Tibial artery (tissue), 4 donors: ENCODE measurements at places on chromosomes 16 and 17.

GRCh38 chr17:72069586-72070202 lies 51.1 kb upstream of the SOX9 start:
- no peaks in the 10 kb centered on the region for H3K36me3 ChIP-seq
- H3K27ac ChIP-seq: no peak overlapping the region
- H3K4me1 ChIP-seq: no peaks in the 10 kb centered on the region
- no peak overlapping the region for H3K4me3 ChIP-seq

DNA sequence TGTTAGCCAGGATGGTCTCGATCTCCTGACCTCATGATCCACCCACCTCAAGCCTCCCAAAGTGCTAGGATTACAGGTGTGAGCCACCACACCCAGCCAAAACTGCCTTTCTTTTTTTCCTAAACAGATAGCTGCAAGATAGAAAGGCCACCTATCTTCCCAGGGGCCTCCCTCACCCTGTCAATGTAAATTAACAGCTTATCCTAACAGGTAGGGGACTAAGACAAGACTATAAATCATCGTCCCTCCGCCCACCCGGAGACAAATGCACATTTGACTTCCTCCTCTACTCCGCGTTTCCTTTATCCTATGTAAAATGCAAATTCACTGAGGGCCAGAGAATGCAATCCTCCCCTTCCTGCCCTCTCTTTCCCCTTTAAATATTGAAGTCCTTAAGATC lies 71.4 kb downstream of the MARF1 start:
- DNase-seq: no peak
- peaks cover 6% of the 10 kb centered on the region for H3K36me3 ChIP-seq
- H3K27me3 ChIP-seq: no peaks in the 10 kb centered on the region
- H3K4me1 ChIP-seq: no peaks in the 10 kb centered on the region
- H3K4me3 ChIP-seq: no peak overlapping the region
- H3K27ac ChIP-seq: no peak overlapping the region

GRCh38 chr16:203246-203645 lies 23.0 kb downstream of the HBQ1 start:
- DNase-seq: no peak
- no peaks in the 10 kb centered on the region for H3K4me1 ChIP-seq
- H3K27ac ChIP-seq: no peak overlapping the region
- H3K4me3 ChIP-seq: no peak overlapping the region
- H3K27me3 ChIP-seq: no peaks in the 10 kb centered on the region

DNA sequence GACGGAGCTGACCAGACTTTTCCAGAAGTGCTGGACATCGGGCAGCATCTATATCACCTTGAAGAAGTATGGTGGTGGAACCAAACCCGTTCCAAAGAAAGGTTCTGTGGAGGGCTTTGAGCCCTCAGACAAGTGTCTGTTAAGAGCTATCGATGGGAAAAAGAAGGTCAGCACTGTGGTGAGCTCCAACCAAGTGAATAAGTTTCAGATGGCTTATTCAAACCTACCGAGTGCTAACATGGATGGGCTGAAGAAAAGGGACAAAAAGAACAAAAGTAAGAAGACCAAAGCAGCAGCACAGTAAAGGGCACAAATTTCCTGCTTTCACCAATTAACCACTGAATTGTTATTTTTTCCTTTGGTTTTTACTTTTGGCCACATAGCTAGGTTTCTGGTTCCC lies 6.9 kb downstream of the KAT7 start:
- peaks cover 50% of the 10 kb centered on the region for H3K36me3 ChIP-seq
- H3K27me3 ChIP-seq: no peaks in the 10 kb centered on the region
- no peak overlapping the region for H3K27ac ChIP-seq

GRCh38 chr17:3928406-3928805 lies 12.1 kb upstream of the P2RX1 start:
- no peaks in the 10 kb centered on the region for H3K27me3 ChIP-seq
- peaks cover 25% of the 10 kb centered on the region for H3K4me1 ChIP-seq
- no peak overlapping the region for H3K4me3 ChIP-seq

DNA sequence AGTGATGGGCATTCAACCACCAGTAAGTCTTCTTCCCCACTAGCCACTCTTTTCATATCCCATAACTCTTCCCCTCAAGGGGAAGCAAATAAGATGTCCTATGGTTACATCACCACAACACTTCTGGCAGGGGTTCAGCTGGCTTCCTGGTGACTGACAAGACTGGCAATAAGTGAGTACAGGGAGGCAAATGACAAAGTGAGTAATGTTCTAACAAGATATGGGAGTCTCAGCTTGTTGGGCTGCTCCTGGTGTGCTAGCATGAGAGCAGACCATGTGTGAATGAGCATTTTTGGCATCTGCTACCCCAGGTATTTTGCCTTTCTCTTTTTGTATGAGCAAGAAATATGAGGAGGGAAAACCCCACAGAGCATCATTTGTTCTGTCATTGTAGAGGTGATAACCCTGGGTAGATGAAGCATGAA lies 9.9 kb downstream of the TMIGD1 start:
- H3K4me3 ChIP-seq: no peak overlapping the region
- DNase-seq: no peak
- H3K27ac ChIP-seq: no peak overlapping the region
- no peaks in the 10 kb centered on the region for H3K36me3 ChIP-seq
- no peaks in the 10 kb centered on the region for H3K4me1 ChIP-seq

DNA sequence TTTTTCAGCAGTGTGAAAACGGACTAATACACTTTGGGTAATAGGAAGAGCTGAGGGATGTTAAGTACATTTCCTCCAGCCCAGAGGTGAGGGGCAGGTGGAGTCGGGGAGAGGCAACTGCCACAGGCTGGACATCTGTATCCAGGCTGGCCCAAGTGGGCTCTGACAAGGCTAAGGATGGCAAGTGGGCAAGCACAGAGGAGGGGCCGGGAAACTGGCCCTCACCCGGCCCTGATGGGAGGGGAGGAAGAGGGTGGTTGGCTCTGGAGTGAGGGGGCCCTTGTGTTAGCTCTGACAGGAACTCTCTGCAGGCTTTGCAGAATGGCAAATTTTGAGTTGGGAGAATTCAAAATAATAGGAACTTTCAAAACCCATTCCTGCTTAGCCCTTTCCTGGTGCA lies 251.0 kb upstream of the TNRC6C start:
- H3K27ac ChIP-seq: no peak overlapping the region
- no peaks in the 10 kb centered on the region for H3K4me1 ChIP-seq
- no peaks in the 10 kb centered on the region for H3K36me3 ChIP-seq
- H3K27me3 ChIP-seq: no peaks in the 10 kb centered on the region

DNA sequence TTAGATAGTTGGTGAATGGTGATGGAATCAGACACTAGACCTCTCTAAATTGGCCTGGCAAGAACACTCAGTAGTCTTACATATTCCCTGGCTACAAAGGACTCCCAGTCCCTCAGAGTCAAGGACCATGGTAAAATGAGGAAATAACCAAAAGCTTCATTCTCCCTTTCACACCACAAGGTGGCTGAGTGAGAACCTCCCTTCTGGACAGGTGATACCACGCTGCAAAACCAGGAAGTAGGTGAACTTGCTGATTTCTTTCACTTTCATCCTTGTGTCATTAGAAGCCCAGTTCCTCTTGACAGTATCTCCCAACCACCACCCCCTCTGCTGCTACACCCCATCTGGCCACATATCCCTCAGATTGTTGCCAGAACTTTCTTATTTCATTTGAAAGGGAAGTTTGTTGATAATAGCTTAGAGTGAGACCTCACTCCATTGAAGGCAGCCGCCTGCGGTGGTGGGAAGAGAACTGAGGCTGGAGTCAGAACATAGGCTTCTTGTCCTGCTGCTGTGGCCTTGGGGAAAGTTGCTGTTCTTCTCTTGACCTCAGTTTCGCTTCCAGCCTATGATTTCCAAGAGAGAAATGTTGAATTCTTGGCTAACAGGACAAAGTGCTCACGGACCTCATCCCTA lies 290.6 kb upstream of the CCL2 start:
- DNase-seq: no peak
- no peak overlapping the region for H3K27ac ChIP-seq
- no peaks in the 10 kb centered on the region for H3K36me3 ChIP-seq

DNA sequence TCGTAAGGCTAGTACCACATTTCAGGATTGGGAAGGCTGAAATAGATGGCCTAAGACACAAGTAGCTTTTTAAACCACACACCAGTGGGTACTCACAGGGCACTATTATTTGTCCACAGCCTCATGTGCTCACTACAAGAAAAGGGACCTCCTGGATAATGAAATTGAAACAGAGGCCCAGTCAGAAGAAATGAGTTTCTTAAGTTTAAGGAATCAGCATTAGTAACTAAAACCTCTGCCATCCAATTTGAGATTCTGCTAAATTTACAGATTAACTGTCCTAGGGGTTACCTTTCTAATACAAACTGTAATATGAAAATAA lies 3.0 kb downstream of the USP7 start:
- H3K4me3 ChIP-seq: no peak overlapping the region
- no peaks in the 10 kb centered on the region for H3K27me3 ChIP-seq
- peak overlapping the region; percentile 46 for H3K27ac ChIP-seq
- H3K36me3 ChIP-seq: no peaks in the 10 kb centered on the region
- H3K4me1 ChIP-seq: peaks cover 73% of the 10 kb centered on the region

- no peak overlapping the region for H3K27ac ChIP-seq
- no peaks in the 10 kb centered on the region for H3K36me3 ChIP-seq
- H3K27me3 ChIP-seq: peaks cover 81% of the 10 kb centered on the region
Observed at GRCh38 chr16:987906-988305, 6.3 kb downstream of the SOX8 start.

DNA sequence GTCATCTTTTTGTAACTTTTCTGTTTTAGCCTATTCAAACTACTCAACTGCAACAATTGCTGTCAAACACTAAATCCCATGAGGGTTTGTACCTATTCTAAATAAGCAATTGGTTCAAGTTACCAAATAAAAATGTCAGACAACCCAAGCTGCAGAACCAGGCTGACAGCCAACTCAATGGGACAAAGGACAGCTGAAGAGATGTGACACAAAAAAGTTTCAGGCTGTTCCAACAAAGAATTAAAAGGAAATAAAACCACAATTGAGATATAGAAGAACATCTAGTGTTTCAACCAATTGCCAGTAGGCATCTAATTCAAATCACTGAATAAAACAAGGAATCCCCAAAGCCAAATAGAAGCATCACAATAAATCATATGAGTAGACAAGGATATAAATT lies 49.3 kb downstream of the GRB7 start:
- H3K36me3 ChIP-seq: no peaks in the 10 kb centered on the region
- H3K27ac ChIP-seq: no peak overlapping the region
- H3K4me3 ChIP-seq: no peak overlapping the region
- H3K4me1 ChIP-seq: no peaks in the 10 kb centered on the region

GRCh38 chr17:45908460-45908859 lies 14.1 kb downstream of the MAPT start:
- H3K27me3 ChIP-seq: peaks cover 43% of the 10 kb centered on the region
- no peaks in the 10 kb centered on the region for H3K36me3 ChIP-seq
- no peaks in the 10 kb centered on the region for H3K4me1 ChIP-seq
- H3K27ac ChIP-seq: no peak overlapping the region
- DNase-seq: no peak

DNA sequence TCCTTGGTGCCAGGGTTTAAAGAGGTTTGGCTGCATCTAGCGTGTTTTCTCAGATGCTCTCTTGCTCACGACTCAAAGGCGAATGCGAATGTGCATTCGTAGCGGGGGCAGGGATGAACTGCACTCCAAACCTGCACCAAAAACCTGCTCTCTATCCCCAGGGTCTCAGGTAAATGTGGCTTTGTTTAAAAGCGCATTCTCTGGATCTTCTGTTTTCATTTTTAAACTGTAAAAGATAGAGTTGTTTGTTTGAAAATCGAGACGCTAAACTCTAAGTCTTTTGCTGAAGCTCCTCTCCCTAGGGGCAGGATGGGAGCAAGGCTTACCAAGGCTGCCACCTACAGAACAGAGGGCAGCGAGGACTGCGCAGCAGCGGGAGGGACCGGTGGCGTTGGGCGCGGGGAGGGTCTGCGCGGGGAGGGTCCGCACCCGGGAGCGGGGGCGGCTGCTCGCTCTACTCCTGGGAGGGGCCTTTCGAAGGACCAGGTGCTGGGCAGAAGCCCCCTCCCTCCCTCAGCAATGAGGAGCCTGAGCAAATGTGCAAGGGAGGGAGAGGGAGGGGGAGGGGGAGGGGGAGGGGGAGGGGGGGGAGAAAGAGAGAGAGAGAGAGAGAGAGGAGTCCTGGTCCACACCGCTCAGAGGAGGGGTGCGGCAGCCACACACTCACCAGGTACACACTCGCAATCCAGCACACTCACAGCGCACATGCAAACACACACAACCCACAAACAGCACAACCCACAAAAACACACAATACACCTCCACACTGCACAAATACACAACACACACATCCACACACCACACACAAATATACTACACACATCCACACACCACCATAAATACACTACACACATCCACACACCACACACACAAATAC lies 142.8 kb downstream of the GRIN2A start:
- peak overlapping the region; percentile 9 for H3K4me3 ChIP-seq
- H3K27me3 ChIP-seq: no peaks in the 10 kb centered on the region
- peaks cover 10% of the 10 kb centered on the region for H3K4me1 ChIP-seq
- no peaks in the 10 kb centered on the region for H3K36me3 ChIP-seq
- no peak overlapping the region for H3K27ac ChIP-seq
- DNase-seq: no peak

DNA sequence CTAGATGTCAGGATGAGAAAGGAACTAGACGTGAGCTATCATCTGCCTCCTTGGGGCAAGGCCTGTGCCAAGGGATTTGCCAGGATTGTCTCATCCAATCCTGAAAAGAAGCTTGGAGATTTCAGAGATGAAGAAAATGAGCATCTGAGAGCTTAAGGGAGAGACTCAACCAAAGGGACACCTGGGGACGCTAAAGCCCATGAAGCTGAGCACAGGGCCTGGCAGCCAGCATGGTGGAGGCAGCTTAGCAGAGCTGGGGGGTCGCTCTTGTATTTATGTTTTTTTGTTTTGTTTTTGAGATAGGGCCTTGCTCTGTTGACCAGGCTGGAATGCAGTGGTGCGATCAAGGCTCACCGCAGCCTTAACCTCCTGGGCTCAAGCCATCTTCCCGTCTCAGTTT lies 18.4 kb upstream of the GLIS2 start:
- no peak overlapping the region for H3K4me3 ChIP-seq
- H3K36me3 ChIP-seq: no peaks in the 10 kb centered on the region
- DNase-seq: no peak
- H3K4me1 ChIP-seq: peaks cover 4% of the 10 kb centered on the region
- no peak overlapping the region for H3K27ac ChIP-seq

DNA sequence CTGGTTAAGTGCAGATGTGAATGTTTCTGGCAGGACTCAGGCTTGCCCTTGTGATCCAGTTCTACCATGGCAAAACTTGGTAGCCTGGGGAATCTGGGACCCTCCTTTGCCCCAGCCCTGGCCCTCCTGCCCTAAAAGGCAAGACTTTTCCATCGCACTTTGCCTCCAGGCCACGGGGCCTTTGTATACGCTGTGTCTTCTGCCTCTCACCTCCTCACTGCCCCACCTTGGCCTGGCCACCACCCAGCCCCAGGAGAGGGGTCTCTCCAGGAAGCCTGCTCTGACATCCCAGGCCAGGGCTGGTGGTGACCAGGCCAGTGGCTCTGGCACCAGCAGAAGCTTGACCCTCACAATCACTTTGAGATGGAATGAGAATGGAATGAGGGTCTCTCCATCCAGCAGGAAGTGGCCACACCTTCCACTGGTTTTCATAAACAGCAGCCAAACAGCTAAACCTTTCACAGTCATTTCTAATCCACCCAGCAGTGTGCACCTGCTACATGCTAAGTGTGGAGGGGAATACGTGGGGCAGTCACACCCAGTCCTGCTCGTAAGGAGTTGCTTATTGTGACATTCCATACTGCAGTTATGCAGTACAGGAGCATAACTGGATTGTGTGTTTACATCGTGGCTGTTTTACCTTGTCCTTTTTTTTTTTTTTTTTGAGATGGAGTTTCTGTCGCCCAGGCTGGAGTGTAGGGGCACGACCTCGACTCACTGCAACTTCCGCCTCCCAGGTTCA lies 1.6 kb upstream of the MRPL38 start:
- no peaks in the 10 kb centered on the region for H3K27me3 ChIP-seq
- no peak overlapping the region for H3K27ac ChIP-seq
- no peak overlapping the region for H3K4me3 ChIP-seq
- no peak for DNase-seq
